ENCODE measurements at places on chromosomes 12 and 14. TPM values are rescaled to one million over a fixed set of nuclear protein-coding genes. Genes with fewer than 3 reads are reported as not detected.

Gene ARHGAP9
- 5.0 TPM for polyA plus RNA-seq

Gene KLRB1
- polyA plus RNA-seq: not detected

Gene NTF3
- 3.0 TPM for polyA plus RNA-seq

Gene NUAK1
- polyA plus RNA-seq: 33.4 TPM

Gene OR4K17
- polyA plus RNA-seq: not detected

Gene TEX52
- 1.3 TPM for polyA plus RNA-seq

Gene RAD9B
- 1.0 TPM for polyA plus RNA-seq

Gene LGMN
- 67.4 TPM for polyA plus RNA-seq

Gene CLEC4C
- polyA plus RNA-seq: not detected

Gene MYF6
- 3.5 TPM for polyA plus RNA-seq

Gene PAH
- polyA plus RNA-seq: 1.7 TPM

Gene IAPP
- polyA plus RNA-seq: 0.24 TPM

Gene ACOT6
- polyA plus RNA-seq: 0.24 TPM

Gene MGST1
- 132 TPM for polyA plus RNA-seq

Gene SLIRP
- 119 TPM for polyA plus RNA-seq

Gene DPF3
- polyA plus RNA-seq: 14.5 TPM

Gene OXA1L
- polyA plus RNA-seq: 96.7 TPM

Gene NANOG
- 0.15 TPM for polyA plus RNA-seq
